Frontal cortex (tissue), 4 donors: ENCODE measurements at places on chromosomes 1 and 21. TPM values are rescaled to one million over a fixed set of nuclear protein-coding genes. Genes with fewer than 3 reads are reported as not detected.

Gene TFF2
- not detected for total RNA-seq

Gene RBM11
- total RNA-seq: 10.2 TPM

Gene RGS4
- total RNA-seq: 7.3 TPM

Gene TTC24
- not detected for total RNA-seq

Gene LHX8
- 2.4 TPM for total RNA-seq

Gene SPRR4
- not detected for total RNA-seq

Gene PTGFR
- total RNA-seq: 7.7 TPM

Gene RAP1GAP
- 18.8 TPM for total RNA-seq

Gene NCF2
- total RNA-seq: 4.9 TPM

Gene KRTAP19-3
- not detected for total RNA-seq

Gene IKBKE
- 0.41 TPM for total RNA-seq

Gene CRYZ
- total RNA-seq: 7.7 TPM

Gene ALPL
- total RNA-seq: 4.9 TPM

Gene CHIA
- not detected for total RNA-seq

Gene RAB29
- total RNA-seq: 6.5 TPM

Gene BTBD8
- total RNA-seq: 61.1 TPM

Gene MCOLN3
- not detected for total RNA-seq

Gene FLG2
- not detected for total RNA-seq

Gene AMPD1
- total RNA-seq: not detected

Gene CFHR5
- total RNA-seq: not detected

Gene MARK1
- total RNA-seq: 62.4 TPM

Gene ACADM
- 54.2 TPM for total RNA-seq

Gene AXDND1
- total RNA-seq: 0.41 TPM

Gene TEKT2
- total RNA-seq: 10.6 TPM

Gene LINGO4
- not detected for total RNA-seq

Gene TRIM45
- 3.7 TPM for total RNA-seq

Gene MAPKAPK2
- total RNA-seq: 7.3 TPM

Gene GPR25
- not detected for total RNA-seq

Gene RHEX
- 0.41 TPM for total RNA-seq
